ENCODE measurements at places on chromosomes 6 and 20.

DNA sequence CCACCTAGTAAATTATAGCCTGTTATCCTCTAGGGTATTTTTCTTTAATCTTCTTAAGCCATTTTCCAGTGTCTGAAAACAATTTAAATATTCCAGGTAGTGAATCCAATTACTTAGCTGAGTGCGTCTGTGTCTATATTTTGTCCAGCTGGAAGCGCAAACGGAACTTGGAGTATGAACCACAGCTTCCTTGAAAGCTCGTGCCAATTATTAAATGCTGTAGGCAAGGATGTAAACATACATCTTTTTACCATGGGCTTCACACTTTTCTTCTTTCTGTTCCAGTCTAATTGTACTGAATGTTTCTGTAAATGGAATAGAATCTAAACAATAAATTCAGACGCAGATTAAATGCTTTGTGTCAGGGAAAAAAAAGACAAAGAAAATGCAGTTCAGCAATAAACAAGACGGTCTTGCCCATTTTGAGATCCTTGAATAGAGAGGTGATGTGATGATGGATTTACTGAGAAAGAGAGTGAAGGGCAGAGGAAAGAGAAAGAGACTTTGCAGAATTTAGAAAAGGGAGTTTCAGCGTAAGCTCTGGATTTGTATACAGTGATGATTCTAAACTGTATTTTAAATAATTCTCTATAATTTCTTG lies 1.9 kb downstream of the PLCB1 start:
- no peak for DNase-seq

DNA sequence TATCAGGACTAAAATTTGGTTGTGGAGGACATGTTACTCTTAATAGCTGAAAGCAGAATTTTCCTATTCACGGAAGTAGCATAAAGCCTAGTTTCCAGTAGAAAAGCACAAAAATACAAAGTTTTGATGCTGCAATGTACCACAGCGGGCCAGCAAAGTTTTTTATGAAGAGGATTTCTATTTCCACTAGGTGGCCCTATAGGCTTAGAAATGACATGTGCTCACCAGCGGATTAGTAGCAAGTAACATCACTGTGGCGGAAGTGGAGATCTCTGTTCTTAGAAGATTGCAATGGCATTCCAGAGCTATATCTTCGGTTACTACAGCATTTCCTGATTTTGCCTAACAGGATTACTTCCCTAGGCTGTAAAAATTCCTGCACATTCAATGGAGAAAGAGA lies 1219.0 kb upstream of the EYS start:
- DNase-seq, result peak; percentile 20

DNA sequence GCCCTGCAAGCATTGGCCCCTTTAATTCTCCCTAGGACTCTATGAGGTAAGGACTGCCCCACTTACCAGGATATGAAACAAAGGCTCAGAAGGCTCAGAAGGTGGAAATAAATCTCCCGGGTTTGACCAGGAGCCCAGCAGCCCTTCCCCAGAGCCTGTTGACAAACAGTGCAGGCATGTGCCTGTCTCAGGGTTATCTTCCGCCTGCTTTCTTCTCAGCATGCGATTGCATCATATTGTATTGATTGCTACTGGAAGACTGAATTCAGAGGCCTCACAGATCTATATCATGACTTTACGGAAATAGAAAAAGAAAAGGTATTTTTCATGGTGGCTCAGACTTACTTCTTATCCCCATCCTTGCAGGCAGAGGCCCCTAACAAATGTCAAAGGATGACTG lies 92.7 kb downstream of the PHACTR3 start:
- DNase-seq, result no peak

DNA sequence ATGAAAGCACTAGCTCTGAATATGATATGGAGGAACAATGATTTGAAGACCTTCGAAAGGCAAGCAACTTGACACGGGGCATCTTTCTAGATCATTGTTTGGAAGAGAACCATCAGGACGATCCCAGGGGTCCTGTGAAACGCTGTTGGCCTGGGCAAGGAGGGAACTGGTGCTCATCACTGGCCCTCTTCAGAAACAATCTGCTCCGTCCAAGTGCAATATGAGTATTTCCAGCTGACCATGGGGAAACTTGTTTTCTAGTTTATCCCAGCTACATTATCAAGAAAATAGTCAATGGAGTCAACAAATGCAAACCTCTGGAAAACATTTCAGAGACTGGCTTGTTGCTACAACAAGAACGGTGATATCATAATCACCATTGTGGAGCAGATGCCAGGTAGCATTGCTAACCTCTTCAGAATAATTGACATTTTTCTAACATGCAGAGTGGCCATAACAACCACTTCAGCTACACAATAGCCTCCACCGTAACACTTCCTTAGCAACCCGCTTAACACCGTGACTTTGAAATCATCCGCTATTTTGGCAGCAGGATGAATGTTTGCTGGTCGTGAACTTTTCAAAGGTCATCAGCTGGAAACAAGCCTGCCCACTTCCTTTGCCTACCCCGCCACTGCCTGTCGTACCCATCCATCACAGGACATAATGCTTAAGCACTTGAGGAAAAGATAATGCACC lies 112.0 kb upstream of the PDE10A start:
- no peak for DNase-seq

- DNase-seq, result no peak
Measured at GRCh38 chr6:126385536-126385935, 45.6 kb downstream of the CENPW start.

DNA sequence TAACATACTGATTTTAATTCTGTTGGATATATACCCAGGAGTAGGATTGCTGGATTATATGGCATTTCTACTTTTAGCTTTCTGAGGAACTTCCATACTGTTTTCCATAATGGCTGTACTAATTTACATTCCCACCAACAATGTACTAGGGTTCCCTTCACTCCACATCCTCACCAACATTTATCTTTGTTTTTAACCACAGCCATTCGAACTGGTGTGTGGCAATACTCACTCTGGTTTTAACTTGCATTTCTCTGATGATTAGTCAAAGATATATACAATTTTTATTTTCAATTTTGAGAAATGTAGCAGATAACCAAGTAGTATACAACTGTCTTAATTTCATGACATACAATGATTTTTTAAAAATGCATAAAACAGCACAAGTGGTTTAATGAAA lies 30.3 kb upstream of the ADGRG6 start:
- DNase-seq, result no peak

DNA sequence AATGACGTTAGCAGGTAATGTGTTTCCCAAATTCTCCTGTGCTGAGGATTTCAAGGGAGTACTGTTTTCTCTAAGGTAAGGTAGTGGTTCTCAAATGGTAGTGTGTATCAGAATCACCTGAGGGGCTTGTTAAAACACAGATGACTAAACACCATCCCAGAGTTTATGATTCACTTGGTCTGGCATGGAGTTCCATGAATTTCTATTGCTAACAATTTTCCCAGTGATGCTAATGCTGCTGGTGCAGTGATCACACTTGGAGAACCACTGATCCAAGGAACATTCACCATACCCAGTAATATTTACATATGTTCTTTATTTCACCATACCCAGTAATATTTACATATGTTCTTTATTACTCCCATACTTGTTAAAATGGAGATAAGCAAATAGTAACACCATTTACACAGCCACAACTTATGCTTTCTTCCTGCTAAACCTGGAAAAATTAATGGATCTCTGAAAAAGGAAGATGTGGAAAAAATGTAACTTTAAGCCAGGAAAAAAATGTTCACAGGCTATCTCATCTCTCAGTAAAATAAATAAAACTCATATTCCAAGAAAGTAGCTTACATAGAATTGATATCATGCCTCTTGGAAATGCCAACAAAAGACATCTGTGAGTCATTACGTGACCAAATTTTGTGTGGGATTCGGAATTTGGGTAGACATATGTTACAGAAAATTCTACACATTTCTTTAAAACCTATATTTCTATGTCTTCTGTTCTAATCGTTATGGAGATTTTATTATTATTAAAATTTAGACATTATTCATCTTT lies 129.5 kb downstream of the MMUT start:
- DNase-seq, result peak; percentile 5

GRCh38 chr20:58039274-58040092 lies 189.0 kb downstream of the ANKRD60 start:
- no peak for DNase-seq

DNA sequence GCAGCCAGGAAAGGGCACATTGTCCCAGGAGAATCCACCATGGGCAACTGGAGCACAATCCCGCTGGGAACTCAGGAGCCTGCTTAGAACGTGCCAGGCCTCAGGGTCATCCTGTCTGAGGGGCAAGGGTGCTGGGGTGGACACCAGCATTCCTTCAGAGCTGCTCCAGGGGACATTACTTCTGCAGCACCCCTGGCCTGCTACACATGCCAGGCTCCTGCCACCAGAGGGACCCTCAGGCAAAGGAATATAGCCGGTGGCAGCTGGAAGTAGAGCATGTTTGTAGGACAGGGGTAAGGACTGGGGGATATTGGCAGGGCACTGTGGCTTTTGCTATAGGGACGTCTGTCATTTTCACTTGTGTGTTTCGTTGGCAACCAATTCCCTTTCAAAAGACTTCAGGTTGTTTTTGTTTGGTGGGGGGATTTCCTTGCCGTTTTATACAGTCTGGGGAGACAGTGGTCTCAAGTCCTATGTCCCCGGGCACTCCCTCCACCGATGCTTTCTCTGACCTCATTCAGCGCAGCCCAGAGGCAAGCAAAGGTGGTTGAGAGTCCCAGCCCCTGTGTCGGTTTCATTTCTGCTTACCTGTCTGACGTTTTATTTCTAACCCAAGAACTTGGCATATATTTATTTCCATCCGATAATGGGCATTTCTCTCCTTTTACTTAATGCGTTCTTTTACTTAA lies 130.8 kb downstream of the JPH2 start:
- peak; percentile 6 for DNase-seq

GRCh38 chr6:161088676-161089328 lies 97.2 kb downstream of the MAP3K4 start:
- no peak for DNase-seq

GRCh38 chr6:1856381-1856780 lies 246.7 kb downstream of the FOXC1 start:
- peak; percentile 94 for DNase-seq

GRCh38 chr20:33521461-33521860 lies 31.6 kb downstream of the CBFA2T2 start:
- peak; percentile 77 for DNase-seq

GRCh38 chr6:29626948-29627754 lies 5.8 kb downstream of the GABBR1 start:
- no peak for DNase-seq

GRCh38 chr6:100618351-100618671 lies 153.6 kb upstream of the SIM1 start:
- DNase-seq, result no peak

- DNase-seq, result no peak
Measured at GRCh38 chr6:146312608-146313007, 231.0 kb upstream of the RAB32 start.

DNA sequence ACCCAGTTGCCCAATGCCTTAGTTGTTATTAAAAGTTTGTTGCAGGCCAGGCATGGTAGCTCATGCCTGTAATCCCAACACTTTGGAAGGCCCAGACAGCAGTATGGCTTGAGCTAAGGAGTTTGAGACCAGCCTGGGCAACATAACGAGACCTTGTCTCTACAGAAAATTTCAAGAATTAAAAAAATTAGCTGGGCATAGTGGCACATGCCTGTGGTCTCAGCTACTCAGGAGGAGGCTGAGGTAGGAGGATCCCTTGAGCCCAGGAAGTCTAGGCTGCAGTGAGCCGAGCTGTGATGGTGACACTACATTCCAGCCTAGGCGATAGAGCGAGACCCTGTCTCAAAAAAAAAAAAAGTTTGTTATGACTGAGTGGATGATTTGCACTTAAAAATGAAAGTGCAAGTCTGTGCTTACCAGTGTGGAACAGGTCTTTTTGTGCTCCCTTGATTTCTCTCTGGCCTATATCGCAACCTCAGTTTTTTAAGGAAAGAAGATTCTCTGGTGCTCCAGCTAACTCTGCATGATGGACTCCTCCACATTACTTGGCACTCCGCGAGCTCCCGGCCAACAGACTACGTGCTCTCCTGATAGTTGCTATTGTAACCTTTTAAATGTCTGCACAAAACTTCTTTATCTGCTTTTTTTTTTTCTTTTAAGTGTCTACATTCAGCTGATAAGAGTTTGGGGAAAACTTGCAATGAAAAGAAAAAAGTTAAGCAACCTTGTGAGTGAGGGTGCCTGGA lies 22.1 kb downstream of the ZKSCAN3 start:
- DNase-seq, result no peak

GRCh38 chr20:37888641-37889040 lies 14.3 kb upstream of the VSTM2L start:
- DNase-seq, result no peak

GRCh38 chr6:144896289-144896688 lies 611.2 kb downstream of the UTRN start:
- DNase-seq, result no peak

- no peak for DNase-seq
Measured at GRCh38 chr20:37456948-37457347, 64.1 kb upstream of the NNAT start.

- no peak for DNase-seq
Measured at GRCh38 chr20:38806855-38807655, 1.6 kb downstream of the PPP1R16B start.

GRCh38 chr6:28213213-28213523 lies 11.9 kb upstream of the ZSCAN9 start:
- no peak for DNase-seq

DNA sequence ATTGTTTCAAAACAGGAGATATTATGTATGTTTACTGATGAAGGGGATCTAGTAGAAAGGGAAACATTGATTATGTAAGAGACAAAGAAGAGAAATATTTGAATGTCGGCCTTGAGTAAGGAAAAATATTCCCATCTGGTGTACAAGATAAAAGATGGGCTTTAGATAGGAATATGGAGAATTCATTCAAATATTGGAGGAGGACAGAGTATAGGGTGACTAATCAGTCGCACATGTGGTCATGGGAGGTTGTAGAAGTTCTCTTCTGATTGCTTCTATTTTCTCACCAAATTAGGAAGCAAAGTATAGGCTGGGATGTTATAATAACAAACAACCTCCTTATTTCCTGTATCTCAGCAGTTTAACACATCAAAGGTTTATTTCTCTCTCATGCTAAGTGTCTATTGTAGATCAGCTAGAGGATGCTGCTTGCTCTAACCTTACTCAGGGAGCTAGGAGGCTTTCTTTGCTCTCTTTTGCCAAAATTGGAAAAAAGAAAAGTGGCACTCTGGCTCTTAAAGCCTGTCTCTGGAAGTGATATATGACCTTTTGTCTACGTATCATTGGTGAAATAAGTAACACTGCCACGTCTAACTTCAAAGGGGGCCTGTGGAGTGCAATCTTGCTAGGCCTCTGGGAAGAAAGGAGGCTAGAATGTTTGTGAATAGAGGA lies 1.2 kb upstream of the HDDC2 start:
- DNase-seq, result no peak

All from NCI-H526 treated with DMSO at 0.1 percent for 48 hours (cell line).